HFFc6 (cell line): ENCODE measurements at places on chromosomes 7 and 10. TPM values are rescaled to one million over a fixed set of nuclear protein-coding genes. Genes with fewer than 3 reads are reported as not detected.

PRPF18 gene
- total RNA-seq: 22.7 to 24.8 TPM (median 23.1 TPM) in 3 replicates

SLC26A3 gene
- total RNA-seq: not detected in 3 replicates

ZCWPW1 gene
- total RNA-seq: 0.55 to 3.6 TPM (median 2.2 TPM) in 3 replicates

TMEM273 gene
- total RNA-seq: not detected in 2 replicates

RET gene
- total RNA-seq: 0.23 TPM in 1 of 2 replicates, not detected in the other

DNA sequence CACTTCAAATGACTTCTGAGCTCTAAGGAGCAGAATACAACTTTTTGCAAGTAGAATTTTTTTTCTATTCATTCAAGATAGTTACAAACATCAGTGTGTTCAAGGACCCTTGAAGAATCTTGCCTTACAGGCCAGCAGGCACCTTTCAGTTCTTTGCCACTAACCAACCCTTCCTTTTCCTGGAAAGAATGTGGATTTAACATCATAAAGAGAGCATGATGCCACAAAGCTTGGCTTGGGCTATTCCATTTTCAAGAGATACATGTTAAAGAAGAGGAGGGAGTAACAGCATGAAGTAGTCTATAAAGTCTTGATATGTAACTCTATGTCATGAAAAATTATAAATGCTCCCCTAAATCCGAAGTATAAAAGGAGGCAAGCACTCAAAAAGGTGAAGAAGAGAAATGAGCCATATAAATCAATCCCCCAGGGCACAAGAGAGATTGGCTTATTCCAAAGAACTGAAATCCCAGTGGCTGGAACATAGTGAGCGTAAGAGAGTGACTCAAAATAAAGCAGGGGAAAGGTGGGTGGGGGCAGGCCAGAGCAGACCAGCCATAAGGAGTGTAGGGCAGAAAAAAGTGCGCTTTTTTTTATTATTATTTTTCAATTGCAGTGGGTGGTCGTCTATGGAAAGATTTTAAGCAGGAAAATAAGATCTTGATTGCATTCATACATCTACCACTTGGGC, 1025.6 kb upstream of the C7orf33 start:
- no peak for DNase-seq
- peaks cover 6% of the 10 kb centered on the region; the same call in 1 of the 2 replicates for H3K4me1 ChIP-seq
- no peaks in the 10 kb centered on the region for H3K27me3 ChIP-seq
- H3K4me3 ChIP-seq: no peak overlapping the region
- H3K27ac ChIP-seq: no peak overlapping the region

DNA sequence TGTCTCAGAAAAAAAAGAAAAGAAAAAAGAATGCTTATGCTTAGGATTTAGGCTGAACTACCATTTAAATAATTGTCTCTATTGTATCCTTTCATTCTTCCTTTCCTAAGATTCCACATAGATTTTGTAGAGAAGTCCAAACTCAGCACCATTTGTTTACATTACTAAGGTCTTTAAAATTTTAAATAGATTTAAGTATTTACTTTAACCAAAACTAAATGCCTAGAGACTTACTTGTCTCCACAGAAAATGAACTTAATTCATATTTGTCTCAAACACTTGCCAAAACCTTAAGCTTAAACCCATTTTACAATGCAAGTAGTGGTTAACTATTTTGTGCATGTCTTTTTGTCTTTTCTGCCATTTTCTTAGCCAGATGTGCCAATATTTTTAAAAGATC, 54.1 kb upstream of the ABI1 start:
- DNase-seq: peak; percentile 15
- no peak overlapping the region for H3K4me3 ChIP-seq
- H3K4me1 ChIP-seq: peaks cover 16% of the 10 kb centered on the region
- no peak overlapping the region for H3K27ac ChIP-seq
- H3K36me3 ChIP-seq: no peaks in the 10 kb centered on the region

DNA sequence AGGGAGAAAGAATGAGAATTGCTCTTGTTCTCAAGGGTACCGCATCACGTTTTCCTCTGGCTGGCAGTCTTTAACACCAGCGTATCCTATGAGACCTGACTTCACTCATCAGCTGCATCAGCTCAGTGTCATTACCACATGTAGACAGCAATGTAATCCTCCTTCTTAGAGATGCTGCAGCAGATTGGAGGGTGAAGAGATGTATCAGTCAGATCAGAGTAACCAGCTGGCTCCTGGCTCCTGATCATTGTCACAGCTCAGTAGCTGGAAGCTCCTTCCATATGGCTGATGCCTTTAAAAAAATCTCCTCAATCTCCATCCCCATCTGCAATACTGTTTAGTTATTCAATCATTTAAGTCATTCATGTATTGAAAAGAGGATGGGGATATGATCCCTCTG, 39.7 kb upstream of the EPHB6 start:
- peaks cover 19% of the 10 kb centered on the region for H3K27me3 ChIP-seq
- H3K36me3 ChIP-seq: no peaks in the 10 kb centered on the region
- no peak overlapping the region for H3K4me3 ChIP-seq
- no peak overlapping the region for H3K27ac ChIP-seq

- peaks cover 27% of the 10 kb centered on the region for H3K4me1 ChIP-seq
- peaks cover 11% of the 10 kb centered on the region for H3K27me3 ChIP-seq
- H3K4me3 ChIP-seq: no peak overlapping the region
- no peaks in the 10 kb centered on the region for H3K36me3 ChIP-seq
Observed at GRCh38 chr10:117444497-117445040, 69.3 kb upstream of the PDZD8 start.

DNA sequence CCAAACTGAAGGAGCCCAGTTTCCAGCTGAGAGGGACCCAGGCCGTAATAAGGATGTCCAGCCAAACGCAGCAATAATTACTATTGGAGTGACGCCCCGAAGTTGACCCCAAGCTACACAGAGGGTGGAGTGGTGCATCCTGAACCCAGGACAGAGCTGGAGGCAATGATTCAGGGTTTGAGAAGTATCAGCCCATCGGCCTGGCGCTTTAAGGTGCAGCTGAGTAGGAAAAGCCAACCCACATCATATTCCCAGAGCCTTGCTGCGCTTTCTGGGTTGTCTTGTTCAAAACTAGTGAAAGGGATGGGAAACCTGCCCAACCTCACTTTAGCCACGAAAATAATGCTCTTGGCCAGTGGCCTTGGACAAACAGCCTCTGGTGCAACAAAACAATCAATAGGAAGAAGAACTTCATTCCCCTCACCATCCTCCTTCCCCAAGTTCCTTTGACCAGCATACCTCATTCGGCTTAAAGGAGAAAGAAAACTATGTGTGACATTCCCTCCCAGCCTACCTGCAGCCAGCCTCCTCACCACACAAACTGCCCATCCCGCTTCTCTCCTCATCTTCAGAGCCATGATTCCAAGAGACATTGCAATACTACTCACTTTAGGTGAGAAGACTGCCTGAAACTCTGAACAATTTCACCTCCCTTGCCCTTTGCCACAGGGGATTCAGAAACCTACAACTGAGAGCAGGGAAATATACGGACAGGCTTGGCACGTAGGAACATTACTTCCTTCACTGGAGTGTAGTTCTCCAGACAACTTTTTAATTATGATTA, 217.2 kb upstream of the MKLN1 start:
- H3K36me3 ChIP-seq: peaks cover 42% of the 10 kb centered on the region
- DNase-seq: peak; percentile 32
- peaks cover 11% of the 10 kb centered on the region for H3K27me3 ChIP-seq
- H3K4me1 ChIP-seq: peaks cover 47% of the 10 kb centered on the region
- peak overlapping the region; percentile 96 for H3K4me3 ChIP-seq

DNA sequence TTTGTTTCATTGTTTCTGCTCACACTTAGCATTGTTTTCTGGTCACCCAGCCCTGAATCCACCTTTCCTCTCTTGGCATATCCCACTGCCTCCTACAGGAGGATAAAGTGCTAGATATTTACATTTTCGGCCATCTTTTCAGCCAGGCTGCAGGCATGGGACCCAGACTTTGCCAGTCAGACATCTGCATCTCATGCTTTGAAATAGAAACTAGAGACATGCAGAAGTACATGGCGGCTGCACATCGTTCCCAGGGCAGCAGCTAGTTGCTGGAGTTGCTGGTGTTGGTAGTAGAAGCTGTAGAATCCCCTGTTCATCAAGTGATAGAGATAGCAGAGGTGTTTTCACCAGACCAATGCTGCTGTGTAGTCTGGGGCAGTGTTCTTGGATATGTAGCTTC, 18.7 kb downstream of the STAMBPL1 start:
- no peak for DNase-seq
- no peak overlapping the region for H3K27ac ChIP-seq
- no peaks in the 10 kb centered on the region; the same call in 1 of the 2 replicates for H3K27me3 ChIP-seq
- peaks cover 87% of the 10 kb centered on the region for H3K4me1 ChIP-seq
- H3K36me3 ChIP-seq: peaks cover 41% of the 10 kb centered on the region
- no peak overlapping the region for H3K4me3 ChIP-seq

DNA sequence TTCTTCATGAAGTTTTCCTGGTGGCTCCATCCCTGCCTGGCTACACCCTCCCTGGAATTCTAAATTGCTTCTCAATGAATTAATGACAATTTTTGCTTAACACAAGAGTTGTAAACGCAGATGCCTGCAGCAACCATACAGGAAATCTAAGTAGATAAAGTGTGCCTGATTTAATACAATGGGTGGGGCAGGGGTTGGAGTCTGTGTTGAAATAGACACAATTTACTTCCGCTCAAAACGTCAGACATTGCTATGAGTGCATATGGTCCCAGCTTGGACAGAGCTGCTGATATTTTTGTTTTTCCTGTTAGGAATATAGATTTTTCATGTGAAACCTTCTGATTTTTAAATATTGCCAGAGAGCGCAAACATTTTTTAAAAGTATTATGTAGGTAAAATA, 1235.0 kb upstream of the SORCS1 start:
- H3K4me1 ChIP-seq: no peaks in the 10 kb centered on the region
- H3K36me3 ChIP-seq: no peaks in the 10 kb centered on the region
- no peak for DNase-seq
- H3K27ac ChIP-seq: no peak overlapping the region

GRCh38 chr10:79387466-79387973, 40.3 kb downstream of the PPIF start:
- H3K27ac ChIP-seq: no peak overlapping the region
- peaks cover 2% of the 10 kb centered on the region; the same call in 1 of the 2 replicates for H3K27me3 ChIP-seq
- peaks cover 3% of the 10 kb centered on the region for H3K36me3 ChIP-seq

- peaks cover 9% of the 10 kb centered on the region for H3K4me1 ChIP-seq
- H3K4me3 ChIP-seq: no peak overlapping the region
- no peak for DNase-seq
Observed at GRCh38 chr10:89627830-89628229, 17.2 kb downstream of the PANK1 start.

GRCh38 chr7:37234334-37234733, 214.3 kb downstream of the ELMO1 start:
- H3K27ac ChIP-seq: no peak overlapping the region
- H3K36me3 ChIP-seq: no peaks in the 10 kb centered on the region
- no peak for DNase-seq
- H3K27me3 ChIP-seq: no peaks in the 10 kb centered on the region; the same call in 1 of the 2 replicates
- H3K4me3 ChIP-seq: no peak overlapping the region

DNA sequence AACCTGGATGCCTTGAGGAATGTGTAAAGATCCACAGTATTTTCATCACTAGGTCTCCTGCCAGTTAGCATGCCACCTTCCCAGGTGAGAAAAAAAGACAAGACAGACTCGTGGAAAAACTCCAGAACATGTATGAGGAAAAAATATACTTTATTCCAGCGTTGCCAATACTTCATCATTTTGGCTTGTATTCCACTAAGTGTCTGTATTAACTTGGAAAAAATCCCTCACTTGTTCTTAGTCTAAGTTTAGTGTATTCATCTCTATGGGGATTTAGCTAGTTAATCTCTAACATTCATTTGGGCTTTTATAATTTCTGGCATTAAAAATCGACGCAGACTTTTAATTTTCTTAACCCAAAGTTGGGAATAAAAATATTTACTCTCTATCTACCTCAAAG, 759.4 kb downstream of the SORCS1 start:
- H3K27me3 ChIP-seq: no peaks in the 10 kb centered on the region
- no peak for DNase-seq
- H3K36me3 ChIP-seq: no peaks in the 10 kb centered on the region
- no peak overlapping the region for H3K27ac ChIP-seq

DNA sequence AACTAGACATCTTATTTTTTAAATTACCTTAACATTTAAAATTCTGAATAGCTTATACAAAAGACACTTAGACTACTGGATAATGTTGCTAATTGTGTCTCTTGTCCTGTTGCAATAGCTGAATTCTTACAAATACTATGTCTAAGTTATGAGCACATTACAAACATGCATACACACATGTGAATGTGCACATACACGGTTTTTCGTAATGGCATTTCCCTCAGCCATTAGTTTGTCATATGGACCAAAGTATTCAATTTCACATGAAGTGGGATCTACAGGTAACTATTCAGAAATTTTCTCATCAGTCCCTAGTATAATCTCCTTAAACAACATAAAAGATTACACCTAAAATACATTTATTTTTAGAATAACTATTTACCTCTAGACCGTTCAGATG, 178.6 kb upstream of the BET1 start:
- no peak for DNase-seq
- H3K4me3 ChIP-seq: peak overlapping the region; percentile 82
- H3K27ac ChIP-seq: peak overlapping the region; percentile 99

DNA sequence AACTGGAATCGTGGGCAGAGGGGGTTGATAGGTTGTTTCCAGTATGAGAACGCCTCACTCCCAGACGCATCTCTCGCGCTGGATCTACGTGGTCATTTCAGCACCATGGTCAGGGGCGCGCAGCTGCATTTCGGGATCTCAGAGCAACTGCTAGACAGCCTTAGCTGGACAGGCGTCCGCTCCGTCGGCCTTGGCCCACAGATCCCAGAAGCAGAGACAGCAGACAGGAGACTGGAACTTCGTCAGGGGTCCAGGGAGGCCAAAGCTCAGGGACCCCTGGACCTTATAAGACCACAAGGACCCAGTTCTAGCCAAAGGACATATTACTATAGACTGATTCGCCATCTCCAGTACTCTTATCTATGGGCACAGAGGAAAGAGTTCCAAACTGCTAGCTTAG, 5.3 kb downstream of the NEUROG3 start:
- no peak overlapping the region for H3K27ac ChIP-seq
- no peaks in the 10 kb centered on the region for H3K4me1 ChIP-seq
- H3K4me3 ChIP-seq: no peak overlapping the region
- DNase-seq: peak; percentile 33
- peaks cover 61% of the 10 kb centered on the region for H3K27me3 ChIP-seq
- no peaks in the 10 kb centered on the region for H3K36me3 ChIP-seq

DNA sequence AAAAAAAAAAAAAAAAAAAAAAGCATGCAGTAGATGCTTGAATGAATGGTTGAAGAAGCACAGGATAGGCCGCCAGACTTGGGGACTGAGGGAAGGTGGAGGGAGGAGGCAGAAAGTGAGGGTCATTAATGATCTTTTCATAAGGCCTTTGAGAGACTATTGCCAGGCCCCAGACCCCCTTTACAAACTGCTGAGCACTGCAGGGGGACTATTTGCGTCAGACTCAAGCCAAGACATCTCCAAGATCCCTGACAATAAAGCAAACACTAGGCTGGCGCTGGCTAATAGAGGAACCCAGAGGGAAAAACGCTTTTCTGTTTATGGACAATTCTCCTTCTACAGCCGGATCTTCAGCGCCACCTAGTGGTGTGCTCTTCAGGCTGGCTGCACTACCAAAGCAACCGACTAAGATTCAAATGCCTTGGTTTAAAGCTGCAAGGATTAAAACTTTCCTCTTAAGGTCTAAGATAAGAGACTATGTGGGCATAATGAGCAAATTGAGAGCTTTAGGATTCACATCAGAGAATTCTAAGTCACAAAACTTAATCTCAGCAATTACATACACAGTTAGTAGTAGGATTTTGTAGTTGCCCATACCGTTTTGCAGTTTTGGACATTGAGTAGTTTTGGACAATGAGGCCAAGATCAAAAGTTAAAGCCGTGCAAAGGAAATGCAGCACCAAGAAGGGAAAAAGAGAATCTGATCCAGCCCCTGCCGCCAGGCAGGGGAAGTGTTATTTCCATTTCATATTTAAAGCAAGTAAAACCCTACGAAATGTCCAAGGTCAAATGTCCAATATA, 17.9 kb upstream of the AGK start:
- no peak overlapping the region for H3K27ac ChIP-seq
- no peak overlapping the region for H3K4me3 ChIP-seq
- DNase-seq: peak; percentile 58
- no peaks in the 10 kb centered on the region for H3K4me1 ChIP-seq
